ENCODE measurements at places on chromosomes 4 and X. TPM values are rescaled to one million over a fixed set of nuclear protein-coding genes. Genes with fewer than 3 reads are reported as not detected.

DNA sequence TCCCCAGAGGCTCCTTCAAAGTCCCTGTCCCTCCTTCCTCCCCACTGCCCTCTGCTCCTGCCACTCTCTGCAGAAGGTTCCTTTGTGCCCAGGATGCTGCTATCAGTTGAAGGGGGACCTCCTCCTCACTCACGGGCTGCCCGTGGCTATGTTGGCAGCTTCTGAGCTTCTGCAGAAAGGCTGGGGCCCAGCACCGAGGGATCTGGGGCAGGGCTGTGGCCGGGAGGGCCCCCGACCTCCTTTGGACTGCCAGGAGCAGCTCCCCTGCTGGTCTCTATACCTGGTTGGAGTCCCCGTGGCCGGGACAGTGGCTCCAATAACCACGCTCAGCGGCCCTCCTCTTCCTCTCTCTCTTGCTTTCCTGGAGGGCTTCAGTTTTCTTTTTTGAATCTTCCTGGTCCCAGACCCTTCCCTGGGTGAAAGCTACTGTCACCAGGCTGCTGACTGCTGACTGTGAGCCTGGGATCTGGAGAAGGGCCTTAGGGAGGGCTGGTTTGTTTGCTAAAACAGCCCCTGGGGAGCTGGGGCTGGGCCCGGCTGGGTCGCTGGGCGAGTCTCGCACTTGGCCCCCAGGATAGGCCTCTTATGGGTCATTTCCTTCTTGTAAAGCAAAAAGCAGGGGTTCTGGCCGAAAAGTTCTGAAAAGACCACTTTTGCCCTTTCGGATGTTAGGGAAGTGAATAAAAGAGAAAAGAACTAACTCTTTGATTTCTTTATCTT is 46.9 kb downstream of the SORCS2 start:
- no peak overlapping the region for H3K27ac ChIP-seq
- no peaks in the 10 kb centered on the region for H3K36me3 ChIP-seq
- H3K27me3 ChIP-seq, result no peaks in the 10 kb centered on the region
- no peak for DNase-seq
- no peaks in the 10 kb centered on the region for H3K4me1 ChIP-seq

SMIM10L2A gene
- total RNA-seq, result 2.0 TPM

DNA sequence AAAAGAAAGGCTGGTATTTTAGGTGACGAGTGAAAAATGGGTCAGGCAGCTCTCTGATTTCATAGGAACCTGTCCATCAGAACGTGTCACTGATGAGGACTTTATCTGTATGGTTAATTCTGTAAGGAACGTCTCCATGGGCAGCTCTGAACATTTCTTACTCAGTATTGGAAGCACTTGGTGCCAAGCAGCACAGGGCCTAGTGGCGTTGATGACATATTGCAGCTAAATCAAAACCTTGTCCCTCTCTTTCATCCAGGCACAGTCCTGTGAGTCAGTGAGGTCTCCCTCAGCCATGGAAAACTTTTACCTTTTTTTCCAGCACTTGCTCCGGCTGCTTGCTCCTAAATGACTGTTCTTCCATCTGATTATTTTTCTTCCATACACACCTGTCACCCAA is 301.9 kb downstream of the DHX15 start:
- no peak for DNase-seq
- no peaks in the 10 kb centered on the region for H3K27me3 ChIP-seq
- no peaks in the 10 kb centered on the region for H3K36me3 ChIP-seq
- no peak overlapping the region for H3K4me3 ChIP-seq

SRPX gene
- total RNA-seq, result 56.7 TPM

Data from upper lobe of right lung (tissue), 1 donor.